Ascending aorta (tissue), 2 donors: ENCODE measurements at places on chromosomes 6 and 20. TPM values are rescaled to one million over a fixed set of nuclear protein-coding genes. Genes with fewer than 3 reads are reported as not detected.

The GSTA1 gene
- total RNA-seq = 26.7 TPM

The AFG1L gene
- total RNA-seq = 0.53 TPM

The PRSS16 gene
- not detected for total RNA-seq

The ANKRD6 gene
- 32.2 TPM for total RNA-seq

The BHLHE23 gene
- total RNA-seq = not detected
